ENCODE measurements at places on chromosomes 6 and 20.

- DNase-seq, result no peak
Measured at GRCh38 chr6:52712136-52712535, 41.2 kb downstream of the TMEM14A start.

- no peak for DNase-seq
Measured at GRCh38 chr6:38264605-38265004, 375.1 kb downstream of the BTBD9 start.

- DNase-seq, result no peak
Measured at GRCh38 chr20:38610521-38610920, 8.9 kb downstream of the ARHGAP40 start.

DNA sequence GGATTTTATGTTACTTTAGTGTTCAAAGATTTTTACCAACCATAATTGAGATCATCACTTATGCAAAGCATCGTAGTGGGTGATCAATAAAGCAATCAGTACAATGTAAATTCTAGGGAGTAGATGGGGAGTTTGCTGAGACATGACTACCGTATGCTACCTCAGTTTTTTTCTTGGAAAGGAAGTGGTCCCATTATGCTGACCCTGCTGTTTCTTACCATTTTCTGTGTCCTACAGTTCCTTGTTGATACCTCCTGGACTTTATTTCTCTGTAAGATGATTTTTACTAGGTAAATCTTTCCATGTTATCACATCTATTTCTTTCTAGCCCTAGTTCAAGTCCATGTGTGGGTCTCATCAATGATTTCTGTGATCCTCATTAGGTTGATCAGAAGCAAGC lies 19.3 kb upstream of the NKAIN2 start:
- DNase-seq, result no peak

DNA sequence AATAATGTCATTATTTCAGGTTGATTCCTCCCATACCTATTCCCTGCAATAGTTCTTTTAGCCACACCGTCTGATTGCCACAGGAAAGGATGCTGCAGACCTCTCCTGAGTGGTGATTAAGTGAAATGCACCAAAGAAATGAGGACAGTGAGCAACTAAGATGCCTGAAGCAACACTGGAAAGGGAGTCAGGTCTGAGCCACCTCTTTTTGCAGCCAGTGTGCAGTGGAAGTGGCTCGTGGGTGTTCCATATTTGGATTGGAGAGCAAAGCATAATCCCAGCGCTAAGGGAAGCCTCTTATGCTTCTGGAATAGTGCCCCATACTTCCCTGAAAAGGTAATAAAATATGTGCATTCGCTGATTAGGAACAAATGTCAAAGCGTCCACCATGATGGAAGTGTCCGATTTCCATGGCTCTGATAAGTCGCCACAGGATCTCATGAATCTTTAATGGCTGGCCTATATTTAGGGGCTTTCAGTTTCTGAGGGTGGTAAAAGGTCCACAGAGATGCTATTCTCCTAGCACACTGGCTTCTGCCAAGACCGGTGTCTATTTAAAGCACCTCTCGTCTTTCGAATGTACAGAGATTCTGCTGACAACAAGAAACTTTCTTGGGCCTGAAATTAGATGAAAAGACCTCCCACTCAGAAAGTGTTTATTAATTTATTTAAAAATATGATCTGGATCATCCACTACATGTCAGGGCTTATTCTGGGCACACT lies 253.9 kb downstream of the SLC24A3 start:
- DNase-seq, result no peak

All from fibroblast of skin of left biceps (primary cell).